ENCODE measurements at places on chromosomes 5 and 9. TPM values are rescaled to one million over a fixed set of nuclear protein-coding genes. Genes with fewer than 3 reads are reported as not detected.

Gene C5orf46
- not detected for total RNA-seq

Gene SELENOP
- total RNA-seq, result 3.9 TPM

Gene OSMR
- not detected for total RNA-seq

Gene LRRC19
- total RNA-seq, result not detected

Gene C7
- total RNA-seq, result not detected

Gene COL15A1
- total RNA-seq, result not detected

Gene TMEM215
- total RNA-seq, result not detected

Gene S1PR3
- not detected for total RNA-seq

Gene KCNN2
- total RNA-seq, result not detected

Gene TSSK1B
- total RNA-seq, result not detected

Gene PLCXD3
- not detected for total RNA-seq

Gene HMGXB3
- 36.5 TPM for total RNA-seq

Gene SPDL1
- total RNA-seq, result 15.2 TPM

Gene MROH2B
- total RNA-seq, result not detected
